ENCODE measurements at places on chromosomes 7 and 10.

DNA sequence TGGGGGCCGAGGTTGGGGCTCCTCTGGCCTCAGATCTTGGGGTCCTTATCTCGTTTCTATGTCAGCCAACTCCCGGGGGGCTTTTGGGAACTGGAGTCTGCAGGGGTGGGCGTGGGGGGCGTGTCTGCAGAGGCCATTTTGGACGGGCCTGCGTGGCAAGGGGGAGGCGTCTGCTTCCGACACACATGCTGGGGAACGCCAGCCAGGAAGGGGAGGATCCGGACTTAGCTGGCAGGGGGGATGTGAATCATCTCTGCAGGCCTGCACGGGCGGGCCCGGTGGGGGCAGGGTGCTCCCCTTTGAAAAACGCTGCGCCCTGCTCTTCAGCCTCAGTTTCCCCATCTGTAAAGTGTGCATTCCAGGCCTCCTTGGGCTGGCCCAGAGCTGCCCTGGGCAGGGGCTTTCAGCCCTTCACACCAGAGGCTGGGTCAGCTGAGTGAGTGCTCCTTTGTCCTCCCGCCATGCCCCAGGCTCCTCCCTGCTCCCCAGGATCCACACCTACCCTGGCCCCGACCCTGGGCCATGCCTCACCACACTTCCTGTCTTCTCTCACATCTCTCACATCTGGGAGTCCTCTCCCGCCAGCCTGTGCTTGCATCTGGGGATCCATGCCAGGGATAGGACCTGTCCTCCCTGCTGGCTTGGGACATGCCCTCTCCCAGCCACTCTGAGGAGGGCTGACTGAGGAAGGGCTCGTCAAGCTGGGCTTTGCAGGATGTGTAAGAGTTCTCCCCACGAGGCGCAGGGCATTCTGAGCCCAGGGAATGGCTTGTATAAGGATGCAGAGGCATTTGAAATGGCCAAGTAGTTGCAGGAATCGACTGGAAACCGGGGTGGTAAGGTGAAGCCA is 172.6 kb upstream of the TNRC18 start:
- DNase-seq, result no peak

- no peak for DNase-seq
Measured at GRCh38 chr7:37546677-37547076, 98.0 kb upstream of the ELMO1 start.

GRCh38 chr10:113020838-113021237 is 70.8 kb downstream of the TCF7L2 start:
- DNase-seq, result no peak

DNA sequence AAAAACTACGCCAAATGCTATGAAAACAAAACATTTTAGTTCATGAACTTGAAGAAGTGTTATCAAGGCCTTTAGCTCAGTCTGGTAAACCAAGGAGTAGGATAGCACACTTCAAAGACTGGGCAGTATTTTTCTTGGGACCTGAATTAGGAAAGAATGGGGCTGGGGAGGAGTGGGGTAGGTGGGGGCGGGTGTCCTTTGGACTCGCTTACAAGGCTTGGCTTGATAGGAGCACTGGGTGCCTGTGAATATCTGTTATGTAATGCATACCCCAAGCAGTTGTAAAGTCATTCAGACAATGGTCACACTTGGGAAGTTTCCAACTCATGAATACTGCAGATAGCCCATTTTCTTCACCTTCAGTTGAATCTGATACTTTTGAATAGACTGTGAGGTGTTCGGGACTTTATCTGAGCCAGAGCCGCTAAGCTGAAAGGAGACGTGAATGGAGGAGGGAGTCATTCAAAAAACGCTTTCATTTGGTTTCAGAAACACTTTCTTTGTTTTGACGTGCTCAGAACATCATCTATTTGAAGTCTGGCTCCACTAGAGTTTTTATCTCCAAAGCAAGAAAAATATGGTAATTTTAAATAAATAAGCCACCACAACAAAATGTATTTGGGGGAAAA is 70.1 kb upstream of the FAM204A start:
- no peak for DNase-seq

- DNase-seq, result no peak
Measured at GRCh38 chr10:7302392-7302906, 108.4 kb downstream of the SFMBT2 start.

- no peak for DNase-seq
Measured at GRCh38 chr10:25493122-25493893, 318.5 kb downstream of the GPR158 start.

DNA sequence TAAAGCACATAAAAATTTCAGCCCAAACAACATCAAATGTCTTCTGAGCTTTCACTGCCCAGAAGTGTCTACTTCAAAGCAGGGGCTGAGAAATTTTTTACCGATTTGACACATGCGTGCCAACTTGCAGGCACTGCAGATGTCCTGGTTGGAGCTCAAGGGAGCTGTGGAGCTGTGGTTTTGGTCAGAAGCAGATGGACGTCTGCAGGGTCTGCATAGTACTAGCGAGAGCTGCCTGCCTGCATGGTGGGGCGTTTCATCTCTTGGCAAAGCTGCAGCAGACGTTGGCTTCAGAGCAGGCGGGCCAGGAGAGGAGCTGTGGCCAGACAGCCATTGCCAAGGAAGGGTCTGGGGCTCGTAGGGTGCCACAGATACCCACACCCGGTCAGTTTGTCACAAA is 296.7 kb downstream of the GLRX3 start:
- no peak for DNase-seq

DNA sequence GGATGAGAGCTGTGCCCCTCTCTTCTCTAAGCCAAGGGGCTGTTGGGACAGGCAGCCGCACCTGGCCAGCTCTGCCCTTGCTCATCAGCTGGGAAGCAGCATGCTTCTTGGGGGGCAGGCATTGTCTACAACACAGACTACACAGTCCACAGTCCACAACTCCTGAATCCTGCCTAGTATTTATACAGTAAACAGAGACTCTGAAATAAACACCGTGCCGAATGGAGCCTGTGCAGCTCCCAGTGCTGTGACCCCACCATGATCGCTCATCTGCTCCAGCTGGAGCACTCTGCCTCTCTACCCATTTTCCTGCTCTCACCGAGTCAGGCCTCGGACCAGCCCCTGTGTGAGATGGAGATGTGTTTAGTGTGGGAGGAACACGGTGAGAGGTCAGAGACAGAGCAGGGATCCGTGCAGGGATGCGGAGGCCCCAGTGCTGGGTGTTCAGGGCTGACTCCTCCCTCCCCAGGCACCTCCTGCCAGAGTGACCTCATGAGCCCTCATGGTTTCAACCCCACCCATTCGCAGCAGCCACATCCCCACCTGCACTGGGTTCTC is 608.0 kb downstream of the DNAJB6 start:
- no peak for DNase-seq

- no peak for DNase-seq
Measured at GRCh38 chr10:104441329-104442000, 87.8 kb downstream of the CFAP58 start.

DNA sequence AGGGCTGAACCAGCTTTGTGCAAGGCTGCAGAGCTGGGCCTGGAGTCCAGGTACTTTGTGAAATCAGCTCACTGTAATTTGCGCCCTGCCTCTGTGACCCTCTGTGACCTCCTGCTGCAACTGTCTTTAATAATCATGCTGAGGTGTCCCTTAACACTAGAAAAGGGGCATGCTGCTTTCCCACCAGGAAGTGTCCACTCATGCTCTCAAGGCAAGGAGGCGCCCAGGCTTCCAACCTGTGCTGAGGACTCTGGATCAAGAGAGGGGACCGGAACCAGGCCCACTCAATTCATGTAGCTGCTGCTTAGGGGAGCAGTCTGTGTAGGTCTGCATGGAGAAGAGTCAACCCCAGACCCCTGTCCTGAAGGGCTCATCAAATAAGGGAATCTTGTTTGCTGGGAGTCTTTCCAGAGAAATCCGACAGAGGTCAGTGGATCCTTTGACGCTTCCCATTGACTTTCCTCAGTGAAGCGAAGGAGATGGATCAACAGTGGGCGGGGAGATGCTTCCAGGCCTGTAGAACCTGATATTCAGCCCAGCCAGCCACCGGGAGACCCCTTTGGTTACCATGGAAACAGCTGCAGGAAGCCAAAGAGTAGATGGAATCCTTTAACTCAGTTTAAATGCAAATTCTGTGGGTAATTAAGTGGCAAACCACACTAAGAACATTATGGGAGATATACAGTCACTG is 945.9 kb downstream of the GRID1 start:
- no peak for DNase-seq

DNA sequence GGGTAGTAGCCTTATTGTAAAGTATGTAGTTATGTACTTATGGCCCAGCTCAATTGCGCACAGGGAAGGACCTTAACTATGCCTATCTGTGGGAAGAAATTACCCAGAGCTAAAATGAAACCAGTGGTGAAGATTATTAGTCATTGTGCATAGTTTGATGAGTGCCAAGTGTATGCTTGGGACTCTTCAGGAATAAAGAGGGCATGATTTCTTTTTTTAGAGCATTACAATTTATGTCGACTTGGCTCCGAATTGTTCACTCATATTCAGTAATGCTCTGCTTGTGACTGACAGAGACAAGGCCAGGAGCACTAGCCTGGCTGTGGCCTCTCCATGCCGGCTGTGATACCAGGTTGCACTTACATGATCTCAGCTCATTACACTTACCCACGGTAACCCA is 269.5 kb downstream of the TRIL start:
- no peak for DNase-seq

DNA sequence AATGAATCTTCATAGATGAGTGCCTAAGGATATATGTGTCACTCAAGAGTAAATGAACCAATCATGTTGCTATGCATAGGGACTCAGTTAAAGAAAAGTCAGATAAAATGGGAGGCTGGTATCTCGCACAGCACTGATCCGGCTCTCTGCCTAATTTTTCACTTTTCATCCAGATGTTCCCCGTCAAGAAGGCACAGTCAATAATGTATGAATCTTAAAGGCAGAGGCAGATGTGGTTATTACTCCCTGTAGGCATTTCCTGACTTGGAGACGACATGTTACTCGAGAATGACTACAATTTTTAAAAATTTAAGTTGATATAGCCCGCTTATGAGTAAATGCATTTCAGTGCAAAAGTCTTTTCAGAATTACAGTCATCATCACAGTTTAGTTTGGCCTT is 113.6 kb downstream of the TBXAS1 start:
- DNase-seq, result no peak

GRCh38 chr7:27112955-27113949 is 10.8 kb upstream of the HOXA2 start:
- no peak for DNase-seq

DNA sequence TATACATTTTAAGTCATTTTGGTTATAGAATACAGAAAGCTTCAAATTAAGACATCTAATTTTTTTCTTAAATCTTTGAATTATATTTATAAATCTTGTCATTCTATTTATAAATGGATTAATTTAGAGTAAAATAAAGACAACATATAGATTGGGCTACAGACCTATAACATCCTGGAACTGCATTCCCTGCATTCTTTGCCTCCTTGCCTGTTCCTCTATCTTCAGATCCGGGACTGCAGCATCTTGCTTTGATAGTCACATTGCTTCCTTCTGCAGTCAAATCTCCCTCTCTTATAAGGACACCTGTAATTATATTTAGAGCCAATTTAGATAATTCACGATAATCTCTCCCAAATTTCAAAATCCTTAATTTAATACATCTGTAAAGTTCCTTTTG is 64.2 kb downstream of the ATRNL1 start:
- DNase-seq, result no peak

DNA sequence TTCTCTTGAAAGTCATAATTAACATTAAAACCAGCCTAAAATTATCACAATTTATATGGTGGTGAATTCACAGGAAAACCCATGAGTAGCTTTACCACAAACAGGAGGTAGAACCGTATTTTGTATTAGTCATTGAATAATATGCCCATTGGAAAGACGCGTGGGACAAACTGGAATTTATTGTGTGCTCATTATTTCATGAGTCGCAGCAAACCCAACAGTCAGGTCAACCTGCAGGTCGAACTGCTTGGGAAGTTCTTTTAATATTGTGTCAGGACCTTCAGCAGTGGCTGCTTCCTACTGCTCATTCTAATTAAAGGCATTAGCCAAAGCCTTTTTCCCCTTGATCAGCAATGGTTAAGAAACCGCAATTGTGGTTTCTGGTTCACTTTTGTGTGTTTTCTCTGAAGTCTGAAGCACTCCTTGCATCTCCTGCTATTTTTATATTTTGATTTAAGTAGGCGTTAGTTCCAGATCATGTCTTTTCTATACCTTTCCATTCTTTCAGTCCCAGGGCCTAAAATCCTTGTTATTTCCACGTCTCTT is 100.1 kb downstream of the RAB11FIP2 start:
- no peak for DNase-seq

GRCh38 chr10:62626817-62627216 is 177.7 kb upstream of the ADO start:
- no peak for DNase-seq

GRCh38 chr10:11011436-11011835 is 6.2 kb upstream of the CELF2 start:
- no peak for DNase-seq

GRCh38 chr7:13904007-13904406 is 85.5 kb downstream of the ETV1 start:
- DNase-seq, result no peak

- no peak for DNase-seq
Measured at GRCh38 chr7:95545007-95545615, 51.2 kb downstream of the PDK4 start.

GRCh38 chr10:104639590-104640338 is 1.3 kb upstream of the SORCS3 start:
- no peak for DNase-seq

DNA sequence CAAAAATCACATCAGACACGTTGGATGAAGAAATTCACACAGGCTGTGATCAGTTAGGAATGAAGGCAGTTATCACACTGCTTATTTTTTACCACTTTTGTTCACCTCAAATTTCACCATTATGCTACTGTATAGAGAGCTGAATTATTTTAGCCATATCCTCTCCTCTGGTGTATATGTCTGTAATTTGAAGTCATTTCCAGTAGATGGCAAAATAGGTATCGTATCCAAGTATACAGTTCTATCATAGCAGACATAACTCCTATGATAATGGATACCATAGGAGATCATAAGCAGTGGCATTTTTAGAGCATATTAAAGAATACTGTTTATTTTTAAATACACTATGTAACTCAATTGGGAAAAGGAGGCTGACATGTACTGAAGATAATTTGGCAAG is 909.7 kb downstream of the DNAJB9 start:
- no peak for DNase-seq

DNA sequence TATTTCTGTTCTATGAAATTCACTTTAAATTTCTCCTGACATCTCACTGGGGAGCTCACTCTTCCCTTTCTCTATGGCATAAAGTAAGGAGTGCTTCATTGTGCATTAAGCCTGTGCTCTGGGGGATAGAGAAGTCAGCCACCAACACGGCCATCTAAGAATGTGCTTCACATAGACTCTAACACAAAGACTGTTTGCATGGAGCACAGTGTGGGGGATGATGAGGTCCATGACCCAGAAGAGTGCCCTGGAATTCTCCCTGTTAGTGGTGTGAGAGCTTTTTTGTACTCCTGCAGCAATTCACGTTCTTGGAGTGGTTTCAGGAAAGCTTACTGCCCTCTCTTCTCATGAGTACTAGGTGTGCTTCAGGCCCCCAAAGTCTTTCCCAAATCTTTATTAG is 43.9 kb upstream of the PDZD8 start:
- no peak for DNase-seq

- DNase-seq, result no peak
Measured at GRCh38 chr10:28444031-28444430, 88.9 kb upstream of the WAC start.

Measured in hematopoietic multipotent progenitor cell (in vitro differentiated cells).